ENCODE measurements at places on chromosomes 4 and X. TPM values are rescaled to one million over a fixed set of nuclear protein-coding genes. Genes with fewer than 3 reads are reported as not detected.

DNA sequence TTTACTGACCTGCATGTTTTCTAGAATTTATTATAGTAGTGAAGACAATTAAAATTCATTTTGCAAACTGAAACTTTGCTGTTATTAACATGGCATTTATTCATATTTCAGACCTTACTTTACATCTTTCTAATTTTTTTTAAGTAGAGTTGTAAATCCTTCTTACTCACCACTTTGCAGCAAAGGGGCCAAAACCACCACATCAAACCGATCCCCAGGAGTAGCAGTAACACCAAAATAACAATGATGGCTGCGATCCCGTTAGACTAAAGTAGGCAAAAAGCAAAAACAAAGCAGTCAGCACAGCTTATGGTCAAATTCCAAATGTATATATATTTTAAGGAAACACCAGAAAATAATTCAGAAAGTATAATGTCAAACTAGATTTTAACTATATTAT is 64.7 kb downstream of the ANTXR2 start:
- H3K4me3 ChIP-seq = peak overlapping the region; percentile 93
- peaks cover 68% of the 10 kb centered on the region for H3K4me1 ChIP-seq
- H3K27me3 ChIP-seq = no peaks in the 10 kb centered on the region

DNA sequence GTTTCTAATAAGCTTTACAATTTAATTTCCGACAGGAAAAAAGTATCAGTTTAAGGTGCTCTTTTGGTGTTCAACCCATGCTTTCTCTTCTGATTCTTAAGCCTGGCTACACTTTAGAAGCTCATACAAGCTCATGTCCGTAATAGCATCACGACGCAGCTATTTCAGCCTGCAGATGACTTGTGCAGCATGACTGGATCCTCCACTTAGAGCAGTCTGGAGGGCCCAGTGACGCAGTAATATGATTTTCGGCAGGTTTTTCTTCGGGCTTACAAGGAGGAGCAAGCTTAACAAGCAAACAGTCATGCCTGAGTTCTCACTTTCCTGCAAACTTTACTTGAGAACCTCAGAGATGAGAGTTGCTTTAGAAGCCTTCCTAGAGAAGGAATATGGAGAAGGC is 85.3 kb upstream of the MAML3 start:
- H3K4me3 ChIP-seq = no peak overlapping the region
- H3K36me3 ChIP-seq = no peaks in the 10 kb centered on the region
- peaks cover 6% of the 10 kb centered on the region for H3K27me3 ChIP-seq
- peaks cover 47% of the 10 kb centered on the region for H3K4me1 ChIP-seq
- no peak overlapping the region for H3K27ac ChIP-seq
- no peak for DNase-seq

DNA sequence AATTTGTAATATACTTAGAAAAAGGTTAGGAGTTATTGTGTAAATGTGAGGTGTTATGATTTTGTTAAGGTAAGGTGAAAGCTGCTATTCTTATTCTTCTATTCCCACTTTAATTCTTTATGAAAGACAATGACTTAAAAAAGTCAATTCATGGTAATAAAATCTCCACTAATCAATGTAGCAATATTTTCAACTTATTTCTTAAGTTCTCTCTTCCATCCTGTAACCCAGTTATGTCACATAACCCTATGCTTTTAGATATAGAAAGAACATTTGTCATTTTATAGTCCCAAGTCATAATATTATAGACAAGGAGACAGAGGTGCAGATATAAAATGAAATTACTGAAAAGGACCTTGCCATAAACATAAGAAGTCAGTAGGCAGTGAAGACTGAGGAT is 157.9 kb upstream of the SLC7A11 start:
- no peaks in the 10 kb centered on the region for H3K27me3 ChIP-seq
- no peaks in the 10 kb centered on the region for H3K36me3 ChIP-seq
- no peak overlapping the region for H3K27ac ChIP-seq
- no peak overlapping the region for H3K4me3 ChIP-seq

DNA sequence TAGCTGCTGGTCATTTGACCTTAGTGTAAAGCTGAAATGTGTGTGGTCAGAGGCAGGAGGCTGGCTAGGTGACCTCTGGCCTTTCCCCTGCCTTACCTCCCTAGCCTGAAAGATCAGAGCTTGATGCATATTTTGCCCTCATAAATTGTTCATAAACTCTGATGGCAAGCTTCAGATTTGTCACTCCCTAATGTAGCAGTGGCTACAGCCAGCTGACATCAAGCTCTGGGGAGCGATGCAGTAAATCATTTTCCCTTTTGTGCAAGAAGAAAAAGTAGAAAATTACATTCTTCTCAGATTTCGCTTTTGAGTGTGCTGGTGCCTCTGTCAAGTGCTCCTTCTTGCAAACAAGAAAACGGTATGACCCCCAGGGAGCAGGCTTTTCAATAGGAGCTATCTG is 87.7 kb upstream of the MAGEA4 start:
- H3K36me3 ChIP-seq = no peaks in the 10 kb centered on the region
- peaks cover 11% of the 10 kb centered on the region for H3K27me3 ChIP-seq
- H3K27ac ChIP-seq = no peak overlapping the region
- H3K4me1 ChIP-seq = no peaks in the 10 kb centered on the region

- H3K4me1 ChIP-seq = no peaks in the 10 kb centered on the region
- H3K36me3 ChIP-seq = no peaks in the 10 kb centered on the region
- no peak for DNase-seq
Measured at GRCh38 chr4:36824682-36825081, 419.9 kb upstream of the NWD2 start.

GRCh38 chr4:172962564-172963353 is 205.9 kb upstream of the GALNT7 start:
- no peaks in the 10 kb centered on the region for H3K36me3 ChIP-seq
- peaks cover 15% of the 10 kb centered on the region for H3K27me3 ChIP-seq

Gene CDKL2
- total RNA-seq = 1.3 TPM

Gene POU4F2
- not detected for total RNA-seq
